Stimulated activated CD4-positive, alpha-beta T cell treated with anti-CD3 and anti-CD28 coated beads, Interleukin-12 subunit alpha, Interleukin-12 subunit beta, amount 100 ng/mL, for 48 hours (primary cell): ENCODE measurements at places on chromosomes 3 and 15.
A peak's percentile ranks its signal among the peaks of the same experiment; 100 is the strongest.

- DNase-seq, result no peak
Measured at GRCh38 chr3:133038731-133039375, 662 bp downstream of the TMEM108 start.

GRCh38 chr3:122301063-122301462, 24.0 kb upstream of the CSTA start:
- no peak for DNase-seq

GRCh38 chr3:103976931-103977339, 1389.8 kb upstream of the ALCAM start:
- DNase-seq, result no peak

DNA sequence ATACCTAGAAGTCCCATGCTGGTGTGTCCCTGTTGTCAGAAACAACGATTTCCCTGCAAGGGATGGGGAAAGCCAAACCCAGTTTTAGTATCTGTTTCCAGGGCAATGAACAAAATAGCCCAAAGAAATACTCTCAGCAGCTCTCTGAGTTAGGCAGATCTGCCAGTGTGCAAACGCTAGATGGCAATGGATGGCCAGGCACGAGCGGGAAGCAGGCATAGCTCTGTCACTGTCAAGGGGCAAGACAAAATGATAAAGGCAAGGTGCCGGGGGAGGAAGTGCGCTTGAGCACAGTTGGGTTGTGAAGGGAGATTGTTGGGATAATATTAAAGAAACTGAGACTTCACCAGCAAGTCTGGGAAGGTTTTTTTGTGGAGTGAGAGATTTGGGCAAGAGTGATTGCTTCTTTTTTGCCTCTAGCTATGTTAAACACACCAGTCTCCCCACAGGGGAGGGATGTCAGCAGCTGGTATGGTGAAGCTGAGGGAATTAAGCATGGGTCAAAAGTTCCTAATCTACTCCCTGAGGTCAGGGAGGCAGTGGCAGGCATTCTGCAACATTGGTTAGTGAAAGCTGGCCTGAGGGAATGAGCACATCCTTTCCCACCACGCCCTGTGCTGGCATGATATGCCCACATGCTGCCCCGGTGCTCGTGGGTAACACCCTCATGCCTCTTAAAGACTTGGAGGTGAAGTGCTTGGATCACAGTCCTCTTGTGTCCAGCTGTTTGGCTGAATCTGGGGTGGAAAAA, 117.5 kb downstream of the PDCD6IP start:
- no peak for DNase-seq

DNA sequence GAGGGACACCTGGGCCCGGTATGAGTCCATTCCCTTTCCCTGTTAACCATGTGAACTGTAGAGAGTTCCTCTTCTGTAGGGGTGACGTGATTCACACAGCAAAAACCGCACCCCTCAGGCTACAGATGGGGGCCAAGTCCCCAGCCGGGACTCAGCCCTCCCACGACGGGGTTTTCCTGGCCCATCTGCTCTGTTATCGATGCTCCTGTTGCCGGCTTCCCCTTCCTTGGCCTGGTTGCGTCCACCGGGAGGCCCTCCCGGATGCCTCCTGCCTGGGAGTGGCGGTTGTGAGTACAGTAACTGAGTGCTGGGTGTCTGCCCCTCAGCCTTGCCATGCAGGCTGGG, 817 bp upstream of the PLXNA1 start:
- DNase-seq, result peak; percentile 40

- no peak for DNase-seq
Measured at GRCh38 chr3:131608296-131608695, 105.5 kb upstream of the MRPL3 start.

GRCh38 chr3:30617653-30618052, 11.3 kb downstream of the TGFBR2 start:
- no peak for DNase-seq
